ENCODE measurements at places on chromosomes 5 and 9. TPM values are rescaled to one million over a fixed set of nuclear protein-coding genes. Genes with fewer than 3 reads are reported as not detected.

DNA sequence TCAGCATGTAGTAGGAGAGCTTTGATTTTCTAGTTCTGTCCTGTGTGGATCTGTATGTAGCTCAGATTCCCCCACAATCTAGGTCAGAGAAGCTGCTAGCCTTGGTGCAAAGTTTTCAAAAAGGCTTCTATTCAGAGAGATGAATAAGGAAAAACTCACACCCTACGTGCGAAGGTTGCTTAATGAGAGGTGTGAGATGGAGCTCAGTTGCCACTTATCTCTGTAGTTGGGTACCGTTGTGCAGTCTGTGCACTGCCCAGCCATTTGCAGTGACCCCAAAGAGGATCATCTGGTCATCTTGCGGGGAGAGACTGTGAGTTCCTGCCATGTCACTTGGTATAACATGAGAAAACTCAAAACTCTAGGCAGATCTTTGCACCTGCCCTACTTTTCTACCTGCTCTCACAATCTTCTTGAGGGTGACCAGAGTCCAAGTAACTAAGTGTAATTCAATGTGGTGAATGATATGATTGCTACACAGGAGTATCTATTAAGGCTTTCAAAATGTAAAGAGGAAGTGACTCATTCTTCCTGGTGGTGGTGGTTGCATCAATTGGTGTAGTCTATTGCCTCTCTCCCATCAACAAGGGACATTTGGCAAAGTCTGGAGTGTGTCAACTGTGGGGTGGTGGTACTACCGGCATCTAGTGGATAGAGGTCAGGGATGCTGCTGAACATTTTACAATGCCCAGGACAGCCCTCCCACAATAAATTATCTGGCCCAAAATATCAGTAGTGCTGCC lies 65.2 kb downstream of the TMC1 start:
- DNase-seq: no peak

Gene CCDC69
- total RNA-seq: 69.0 TPM

DNA sequence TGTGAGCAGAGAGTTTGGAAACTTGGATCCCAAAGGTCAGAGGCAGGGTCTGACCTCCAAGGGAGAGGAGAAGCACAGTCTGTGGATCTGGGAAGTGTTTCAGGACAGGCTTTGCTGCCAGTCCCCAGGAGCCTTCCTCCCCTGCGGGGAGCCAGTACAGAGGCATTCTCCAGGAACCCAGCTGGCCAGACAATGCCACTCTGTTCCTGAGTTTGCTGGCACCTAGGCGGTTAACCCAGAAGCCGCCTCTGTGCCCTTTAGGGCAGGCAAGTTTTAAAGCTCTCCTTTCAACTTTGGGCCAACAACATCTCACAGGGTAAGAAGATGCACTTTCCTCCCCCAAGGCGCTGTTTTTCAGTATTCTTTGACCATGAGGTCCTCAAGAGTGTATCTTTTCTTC lies 37.0 kb upstream of the FGF1 start:
- no peak for DNase-seq

Gene ANKDD1B
- 8.0 TPM for total RNA-seq

- no peak for DNase-seq
Measured at GRCh38 chr9:129889941-129890717, 54.9 kb downstream of the USP20 start.

DNA sequence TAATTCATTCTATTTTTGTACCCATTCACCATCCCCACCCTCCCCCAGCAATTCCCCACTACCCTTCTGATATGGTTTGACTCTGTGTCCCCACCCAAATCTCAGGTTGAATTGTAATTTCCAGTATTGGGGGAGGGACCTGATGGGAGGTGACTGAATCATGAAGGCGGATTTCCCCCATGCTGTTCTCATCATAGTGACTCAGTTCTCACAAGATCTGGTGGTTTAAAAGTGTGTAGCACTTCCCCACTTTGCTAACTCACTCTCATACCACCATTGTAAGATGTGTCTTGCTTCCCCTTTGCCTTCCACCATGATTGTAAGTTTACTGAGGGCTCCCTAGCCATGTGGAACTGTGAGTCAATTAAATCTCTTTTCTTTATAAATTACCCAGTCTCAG lies 25.9 kb upstream of the TESK1 start:
- no peak for DNase-seq

Measured in lung (tissue), 17 donors.